Stimulated activated CD8-positive, alpha-beta memory T cell treated with anti-CD3 and anti-CD28 coated beads, Interleukin-2, amount 100 ng/mL, for 1 hour (primary cell): ENCODE measurements at places on chromosomes 4 and X.

DNA sequence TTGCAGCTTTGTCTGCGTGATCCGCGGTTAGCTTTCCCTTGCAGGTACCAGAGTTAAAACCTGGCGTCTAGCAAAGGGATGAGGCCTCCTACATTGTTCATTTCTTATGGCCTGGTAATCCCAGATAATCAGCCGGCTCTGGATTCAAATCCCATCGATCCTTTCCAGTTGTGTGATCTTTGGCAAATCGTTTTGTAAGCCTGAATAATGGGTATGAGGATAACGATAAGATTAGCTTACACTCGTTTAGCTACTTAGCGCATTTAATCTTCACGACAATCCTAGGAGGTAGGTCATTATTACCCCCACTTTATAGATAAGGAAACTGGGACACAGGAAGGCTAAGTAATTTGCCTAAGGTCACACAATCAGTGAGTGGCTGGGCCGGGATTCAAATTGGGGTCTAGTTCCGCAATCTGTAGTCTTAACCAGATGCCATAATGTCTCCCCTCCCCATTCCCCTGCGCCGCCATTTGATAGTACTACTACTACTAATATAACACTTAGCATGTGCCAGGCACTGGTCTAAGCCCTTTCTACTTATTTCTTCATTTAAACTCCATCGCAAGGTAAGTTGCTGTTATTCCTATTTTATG lies 1.7 kb upstream of the UBA1 start:
- no peak for DNase-seq

DNA sequence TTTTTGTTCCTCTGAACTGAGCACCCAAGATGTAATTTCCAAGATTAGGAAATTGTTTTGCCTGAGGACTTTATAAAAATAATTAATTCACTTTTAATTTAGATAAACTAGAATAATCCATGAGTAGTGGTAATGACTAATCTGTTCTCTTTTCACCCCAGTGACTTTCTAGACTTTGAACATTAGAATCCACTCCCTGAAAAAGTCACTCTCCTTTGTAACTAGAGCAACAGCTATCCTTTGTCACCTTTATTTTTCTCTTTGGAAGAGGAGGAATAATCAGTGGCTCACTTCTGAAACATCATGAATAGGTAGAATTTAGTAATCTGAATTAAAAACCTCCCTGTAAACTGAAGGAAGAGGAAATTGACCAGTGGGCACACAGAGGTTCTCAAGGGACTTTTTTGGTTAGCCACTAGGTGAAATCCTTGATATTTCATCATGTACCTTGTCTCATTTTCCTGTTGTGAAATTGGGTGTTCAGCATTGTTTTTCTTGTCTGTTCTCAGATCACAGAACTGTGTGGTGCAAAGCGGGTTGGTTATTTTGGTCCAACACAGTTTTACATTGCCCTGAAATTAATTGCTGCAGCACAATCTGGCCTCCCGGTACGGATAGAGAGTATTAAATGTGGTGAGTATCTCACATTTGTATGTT lies 59.4 kb downstream of the REPS2 start:
- DNase-seq = no peak

DNA sequence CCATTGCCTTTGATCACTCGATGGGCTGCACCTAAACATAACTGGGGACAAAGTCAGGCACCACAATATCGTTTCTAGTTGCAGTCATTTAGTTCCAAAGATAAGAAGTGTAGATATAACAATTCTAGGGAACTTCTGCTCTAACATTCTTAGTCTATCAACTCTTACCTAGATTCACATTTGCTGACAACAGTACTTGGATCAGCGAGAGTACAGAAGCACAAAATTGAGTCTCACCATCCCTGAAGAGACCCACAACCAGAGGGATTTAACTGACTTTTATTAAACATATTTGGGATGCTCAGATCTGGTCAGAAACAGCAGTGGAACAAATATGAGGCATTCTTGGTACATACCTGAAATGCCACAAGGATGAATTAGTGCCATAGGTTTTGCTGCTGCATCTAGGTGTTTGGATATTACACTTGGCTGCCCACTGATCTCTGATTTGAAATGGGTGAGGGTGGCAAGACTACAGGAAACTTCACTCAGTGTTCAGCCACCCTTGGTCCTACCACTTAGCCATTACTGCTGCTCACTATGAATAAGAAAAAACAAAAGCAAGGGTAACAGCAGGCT lies 28.9 kb upstream of the HUWE1 start:
- DNase-seq = no peak

- DNase-seq = no peak
Observed at GRCh38 chr4:134465417-134465816, 263.8 kb upstream of the PABPC4L start.

DNA sequence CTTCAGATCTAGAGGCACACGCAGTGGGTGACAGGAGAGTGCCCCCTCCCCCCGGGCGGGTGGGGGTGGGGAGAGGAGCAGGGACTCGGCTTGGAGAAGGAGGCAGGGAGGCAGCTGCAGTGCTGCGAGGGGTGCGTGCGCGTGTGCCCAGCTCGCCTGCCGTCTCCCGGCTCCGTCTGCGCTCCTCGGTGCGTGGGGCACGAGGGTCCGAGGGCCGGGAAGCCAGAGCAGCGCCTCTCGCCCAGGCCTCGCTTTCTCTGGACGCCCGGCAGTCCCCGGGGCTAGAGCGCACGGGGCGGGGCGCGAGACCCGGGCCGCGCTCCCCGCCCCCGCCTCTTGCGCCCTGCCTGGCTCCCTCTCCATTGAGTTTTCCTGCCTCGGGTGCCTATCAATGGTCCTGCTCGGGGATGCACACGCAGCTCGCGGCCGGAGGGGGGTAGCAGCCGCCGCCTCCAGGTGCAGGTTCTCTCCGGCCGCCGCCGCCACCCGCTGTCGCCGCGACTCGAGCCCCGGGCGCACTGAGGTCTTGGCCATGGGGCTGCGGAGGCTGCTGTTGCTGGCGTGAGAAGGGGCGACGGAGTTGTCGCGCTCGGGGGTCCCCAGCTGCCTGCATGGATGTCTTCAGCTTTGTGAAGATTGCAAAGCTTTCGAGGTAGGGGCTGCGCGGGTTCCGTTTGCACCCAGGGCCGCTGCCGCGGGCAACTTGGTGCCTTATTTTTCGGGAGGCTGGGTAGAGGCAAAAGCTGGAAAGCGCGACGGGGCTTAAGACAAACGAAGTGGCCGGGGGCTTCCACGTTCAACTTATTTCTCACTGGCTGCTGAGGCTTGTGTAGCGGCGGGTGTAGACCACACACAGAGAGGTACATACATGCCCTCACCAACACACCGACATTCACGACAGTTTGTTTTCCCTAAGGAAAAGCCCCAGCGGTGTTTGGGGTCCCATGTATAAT lies at the start of gene FRMPD4:
TSS of gene FRMPD4 (plus strand) at position 113 of the 953 bp plus-strand sequence. CDS start at position 612, 499 bp downstream.
- DNase-seq = no peak

DNA sequence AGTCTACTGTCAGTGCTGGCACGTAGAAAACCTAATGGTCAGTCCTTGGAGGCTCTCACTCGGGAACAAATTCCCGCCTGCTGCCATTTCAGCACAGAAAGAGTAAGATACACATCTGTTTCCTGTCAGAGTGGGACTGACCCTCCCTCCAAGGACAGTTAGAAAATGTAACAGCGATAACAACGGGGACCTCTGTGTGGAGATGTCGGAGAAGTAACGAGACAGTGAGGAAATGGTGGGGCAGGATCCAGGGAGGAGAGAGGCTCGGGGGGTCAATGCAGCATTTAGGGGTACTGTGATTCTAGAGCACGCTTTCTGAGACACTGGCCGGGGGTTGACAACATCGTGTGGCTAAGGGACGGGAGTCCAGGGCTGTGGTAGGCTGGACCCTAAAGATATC lies 36.0 kb upstream of the SORCS2 start:
- DNase-seq = no peak

GRCh38 chr4:60129740-60130139 lies 1070.4 kb upstream of the ADGRL3 start:
- no peak for DNase-seq

DNA sequence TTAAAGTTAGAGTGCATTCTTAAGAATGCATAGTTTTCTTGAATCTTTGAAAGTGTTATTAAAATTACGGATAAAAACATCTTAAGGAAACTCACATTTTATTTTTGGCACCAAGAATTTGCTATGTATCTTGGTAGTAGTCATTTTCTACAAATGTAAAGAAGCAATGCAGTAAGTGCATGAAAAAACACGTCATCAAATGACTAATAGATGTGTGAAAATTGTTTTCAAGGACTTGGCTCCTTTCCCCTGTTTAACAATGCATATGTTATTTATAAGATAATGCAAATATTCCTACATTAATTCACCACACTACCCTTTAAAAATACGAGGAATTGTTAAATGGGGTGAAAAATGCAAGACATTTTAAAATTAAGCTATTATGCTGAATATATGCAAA lies 461.2 kb upstream of the PCDH7 start:
- DNase-seq = no peak

DNA sequence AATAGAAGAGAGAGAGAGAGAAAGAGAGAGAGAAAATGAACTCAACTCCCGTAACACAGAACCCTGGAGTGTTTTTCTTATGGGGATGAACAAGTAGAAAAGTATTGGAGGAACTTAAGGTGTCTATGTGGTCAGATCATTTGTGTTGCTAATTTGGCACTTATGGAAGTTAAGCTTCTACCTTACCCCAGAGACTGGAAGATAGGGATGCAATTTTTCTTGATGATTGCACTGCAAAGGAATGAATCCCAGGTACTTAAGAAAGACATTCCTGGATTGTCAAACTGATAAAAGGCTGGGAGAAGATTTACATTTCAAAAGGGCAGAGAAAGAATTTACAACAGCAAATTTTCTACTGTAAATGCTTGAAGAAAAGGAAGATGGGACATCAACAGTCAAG lies 57.2 kb downstream of the MAP9 start:
- DNase-seq = no peak

DNA sequence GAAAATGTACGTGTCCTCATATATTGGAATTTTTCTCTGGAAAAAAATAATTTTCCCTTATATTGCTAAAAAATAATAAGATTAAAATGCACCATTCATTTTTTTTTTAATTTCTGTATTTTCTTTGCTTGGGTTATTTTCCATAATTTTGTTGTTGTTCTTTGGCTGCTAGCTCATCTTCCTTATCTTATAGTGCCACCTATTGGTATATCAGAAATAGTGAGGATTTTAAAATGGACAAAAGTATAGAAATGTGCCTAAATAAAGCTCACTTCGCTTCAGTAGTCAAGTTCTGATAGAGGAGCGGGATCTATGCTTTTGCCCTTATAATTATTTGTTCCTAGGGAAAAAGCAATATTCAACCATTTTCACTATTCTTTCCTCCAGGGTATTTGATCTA lies 134.8 kb downstream of the NAP1L3 start:
- DNase-seq = no peak

- no peak for DNase-seq
Observed at GRCh38 chrX:40761762-40762161, 26.4 kb upstream of the MED14 start.

DNA sequence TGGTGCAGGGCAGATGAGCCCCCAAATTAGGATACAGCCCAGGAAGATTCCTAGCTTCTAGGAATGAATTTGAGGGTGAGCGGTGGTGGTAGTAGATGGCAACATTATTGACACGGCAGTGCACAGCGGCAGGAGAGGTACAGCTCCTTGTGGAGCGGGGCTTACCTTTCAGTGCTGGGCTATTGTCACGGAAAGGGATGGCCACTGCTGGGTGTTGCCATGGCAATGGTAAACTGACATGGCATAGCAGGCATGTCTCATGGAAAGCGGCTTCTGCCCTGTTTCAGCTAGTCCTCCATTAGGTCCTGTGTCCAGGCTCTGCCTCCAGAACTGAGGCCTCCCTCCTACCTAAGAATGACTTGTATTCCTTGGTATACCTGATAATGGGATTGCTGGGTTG lies 81.8 kb upstream of the WDR1 start:
- no peak for DNase-seq

- no peak for DNase-seq
Observed at GRCh38 chr4:155908187-155909139, 5.0 kb downstream of the TDO2 start.

DNA sequence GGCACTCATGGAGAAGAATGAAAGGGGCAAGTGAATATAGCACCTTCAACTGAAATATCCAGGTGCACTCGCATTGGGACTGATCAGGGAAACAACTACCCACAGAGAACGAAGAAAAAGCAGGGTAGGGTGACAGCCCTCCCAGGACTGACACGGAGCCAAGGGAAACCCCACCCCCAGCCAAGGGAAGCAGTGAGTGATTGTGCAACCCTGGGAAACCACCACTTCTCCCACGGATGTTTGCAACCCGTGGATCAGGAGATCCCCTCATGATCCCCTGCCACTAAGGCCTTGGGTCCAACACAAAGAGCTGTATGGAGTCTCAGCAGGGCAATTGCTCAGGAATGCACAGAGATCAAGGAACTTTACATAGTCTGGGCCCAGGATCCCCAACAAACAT lies 158.5 kb upstream of the HCCS start:
- DNase-seq = no peak

DNA sequence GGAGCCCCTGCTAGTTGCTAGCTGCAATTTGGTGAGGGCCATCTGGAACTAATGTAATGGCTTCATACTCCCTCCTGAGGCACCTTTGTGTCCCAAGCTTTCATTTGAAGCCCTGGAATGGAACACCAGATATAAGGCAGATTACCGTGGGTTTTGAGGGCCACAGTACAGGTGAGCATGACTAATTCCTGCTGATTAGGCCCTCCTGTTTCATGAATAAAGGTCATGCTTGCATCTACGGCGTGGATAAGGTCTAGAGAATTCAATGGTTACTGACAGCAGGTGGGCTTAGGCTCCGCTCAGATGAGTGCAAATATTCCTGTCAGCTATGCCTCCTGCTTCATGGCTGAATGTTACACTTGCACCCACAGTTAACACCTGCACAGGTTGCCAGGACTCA lies 495.4 kb downstream of the NAP1L3 start:
- no peak for DNase-seq

GRCh38 chr4:41327770-41328169 lies 71.0 kb downstream of the UCHL1 start:
- DNase-seq = no peak

DNA sequence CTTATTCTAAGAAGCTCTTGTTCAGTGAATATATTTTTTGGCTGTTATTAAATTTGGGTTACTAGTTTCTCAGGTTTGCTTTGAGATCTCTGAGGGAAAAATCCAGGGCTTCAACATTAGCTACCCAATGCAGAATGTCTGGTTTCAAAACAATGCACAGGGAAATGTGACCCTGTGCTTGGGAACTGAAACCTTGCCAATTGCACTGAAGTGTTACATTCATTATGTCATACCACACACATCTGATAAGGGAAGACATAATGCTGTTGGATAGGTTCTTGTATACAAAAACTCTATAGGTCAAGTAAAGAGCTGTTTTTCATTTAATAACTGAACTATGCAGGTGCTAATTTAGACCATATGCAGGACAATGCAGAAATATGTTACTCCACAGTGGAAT lies 345.3 kb upstream of the BMP3 start:
- DNase-seq = no peak

DNA sequence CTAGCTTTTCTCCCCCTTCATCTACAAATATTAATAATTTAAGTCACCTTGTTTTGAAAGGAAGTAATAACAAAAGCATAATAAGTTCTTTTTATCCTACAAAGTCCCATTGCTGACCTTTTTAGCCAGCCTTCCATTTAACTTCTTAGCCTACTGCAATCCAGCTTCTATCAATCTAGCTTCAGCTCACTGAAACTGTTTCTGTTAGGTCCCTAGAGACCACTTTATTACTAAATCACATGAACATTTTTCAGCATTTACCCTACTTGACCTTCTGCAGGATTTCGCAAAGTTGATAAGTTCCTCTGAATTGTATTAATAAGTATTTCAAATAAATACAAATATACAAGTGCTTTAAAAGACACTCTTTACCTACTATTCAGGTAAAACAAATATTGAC lies 186.5 kb downstream of the ANTXR2 start:
- DNase-seq = no peak
